ENCODE measurements at places on chromosomes 5 and 9. TPM values are rescaled to one million over a fixed set of nuclear protein-coding genes. Genes with fewer than 3 reads are reported as not detected.
A peak's percentile ranks its signal among the peaks of the same experiment; 100 is the strongest.

GSN gene
- total RNA-seq = 1.1 TPM

- H3K36me3 ChIP-seq = no peaks in the 10 kb centered on the region
- DNase-seq = no peak
- no peaks in the 10 kb centered on the region for H3K4me1 ChIP-seq
- peaks cover 7% of the 10 kb centered on the region for H3K27me3 ChIP-seq
- no peak overlapping the region for H3K4me3 ChIP-seq
Observed at GRCh38 chr9:70003901-70004714, 39.5 kb upstream of the MAMDC2 start.

- H3K27me3 ChIP-seq = no peaks in the 10 kb centered on the region
- H3K27ac ChIP-seq = no peak overlapping the region
- no peaks in the 10 kb centered on the region for H3K36me3 ChIP-seq
- no peaks in the 10 kb centered on the region for H3K4me1 ChIP-seq
- DNase-seq = no peak
Observed at GRCh38 chr9:134551644-134552348, 89.8 kb upstream of the COL5A1 start.

DNA sequence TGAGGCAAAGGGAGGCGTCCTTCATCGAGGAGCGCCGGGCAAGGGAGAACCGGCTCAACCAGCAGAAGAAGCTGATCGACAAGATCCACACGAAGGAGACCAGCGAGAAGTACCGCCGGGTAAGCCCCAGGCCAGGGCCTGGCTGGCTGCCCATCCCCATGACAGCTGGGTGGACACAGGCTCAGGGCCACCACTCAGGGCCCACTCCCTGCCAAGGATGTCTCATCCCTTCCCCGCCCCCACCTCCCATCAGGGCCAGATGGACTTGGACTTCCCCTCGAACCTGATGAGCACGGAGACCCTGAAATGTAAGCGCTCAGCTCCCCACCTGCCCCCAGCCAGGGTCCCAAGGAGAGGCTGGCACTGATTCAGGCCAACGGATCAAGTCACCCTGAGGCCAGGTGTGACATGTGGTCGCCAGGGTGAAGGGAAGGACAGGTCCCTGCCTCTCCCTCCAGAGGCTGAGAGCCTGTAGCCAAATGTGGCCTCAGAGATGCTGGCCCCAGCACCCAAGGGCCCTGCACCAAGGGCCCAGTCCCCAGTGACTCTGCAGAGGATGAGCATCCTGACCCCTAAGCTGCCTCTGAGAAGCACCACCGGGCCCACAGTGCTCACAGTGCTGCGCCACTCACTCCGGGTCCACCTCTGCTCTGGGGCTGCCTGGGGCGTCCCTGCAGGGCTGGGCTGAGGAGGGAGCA lies 3.1 kb upstream of the RABL6 start:
- H3K36me3 ChIP-seq = peaks cover 14% of the 10 kb centered on the region
- no peak overlapping the region for H3K4me3 ChIP-seq
- H3K27me3 ChIP-seq = peaks cover 16% of the 10 kb centered on the region
- no peak for DNase-seq
- H3K4me1 ChIP-seq = peaks cover 19% of the 10 kb centered on the region

DNA sequence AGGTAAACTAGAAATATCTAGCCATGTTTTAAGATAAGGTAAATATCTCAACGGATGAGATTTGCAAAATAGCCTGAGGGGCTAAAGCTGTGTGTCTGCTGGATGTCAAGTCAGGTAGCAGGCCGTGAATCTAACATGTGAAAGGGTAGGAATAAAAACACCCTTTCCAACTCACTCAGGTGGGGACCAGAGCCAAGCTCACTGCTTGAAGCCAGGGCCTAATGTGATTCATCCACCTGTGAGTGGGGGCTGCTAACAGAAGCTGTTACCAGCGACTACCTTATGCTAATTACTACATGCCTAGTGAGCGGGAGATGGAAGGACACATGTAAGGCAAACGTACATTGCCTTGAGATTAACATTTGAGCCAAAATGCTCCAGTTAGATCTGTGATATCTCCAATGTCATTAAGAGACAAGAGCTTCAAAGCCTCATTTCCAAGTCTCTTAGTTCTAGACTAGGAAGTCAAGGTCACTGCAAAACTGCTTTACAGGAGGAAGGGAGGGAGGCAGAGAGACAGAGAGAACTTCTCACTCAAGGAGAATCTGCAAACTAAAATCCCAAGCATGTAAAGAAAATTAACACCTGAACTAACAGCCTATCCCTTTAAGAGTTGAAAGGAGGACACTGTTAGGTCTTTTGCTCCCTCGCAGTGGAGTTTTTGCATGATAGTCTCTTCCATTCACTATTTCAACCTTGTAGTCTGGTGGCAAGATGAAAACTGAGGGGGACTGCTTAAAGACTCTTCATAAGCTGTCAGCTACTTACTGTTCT lies 141.6 kb upstream of the RPS23 start:
- H3K27ac ChIP-seq = no peak overlapping the region
- DNase-seq = no peak
- no peaks in the 10 kb centered on the region for H3K36me3 ChIP-seq
- no peaks in the 10 kb centered on the region for H3K4me1 ChIP-seq

DNA sequence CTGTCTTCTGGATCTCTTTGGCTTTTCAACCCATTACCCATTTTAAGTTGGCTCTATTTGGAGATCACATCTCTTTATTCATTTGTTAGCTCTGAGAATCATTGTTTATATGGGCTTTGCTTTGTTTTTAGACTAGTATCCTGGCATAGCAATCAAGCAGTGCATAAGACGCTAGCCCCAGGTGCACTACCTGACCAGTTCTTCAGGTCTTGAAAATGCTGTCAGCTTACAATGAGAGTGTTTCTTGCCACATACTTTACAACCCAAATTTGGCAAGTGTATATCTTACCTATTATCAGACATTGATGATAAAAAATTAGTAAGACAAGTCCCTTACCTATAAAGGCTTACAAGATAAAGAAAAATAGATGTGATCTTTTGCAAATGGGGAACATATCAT lies 12.2 kb downstream of the OXCT1 start:
- DNase-seq = no peak
- H3K36me3 ChIP-seq = peaks cover 33% of the 10 kb centered on the region
- peaks cover 36% of the 10 kb centered on the region for H3K4me1 ChIP-seq
- no peaks in the 10 kb centered on the region for H3K27me3 ChIP-seq
- no peak overlapping the region for H3K4me3 ChIP-seq
- H3K27ac ChIP-seq = peak overlapping the region; percentile 15
